Fibroblast of skin of abdomen (primary cell): ENCODE measurements at places on chromosomes 1 and 21.
A peak's percentile ranks its signal among the peaks of the same experiment; 100 is the strongest.

GRCh38 chr21:21864321-21864840 lies 866.2 kb downstream of the NCAM2 start:
- DNase-seq: peak; percentile 39

GRCh38 chr1:90127288-90127953 lies 132.5 kb downstream of the ZNF326 start:
- DNase-seq: no peak

GRCh38 chr1:197302775-197303174 lies 34.7 kb downstream of the CRB1 start:
- DNase-seq: peak; percentile 84

DNA sequence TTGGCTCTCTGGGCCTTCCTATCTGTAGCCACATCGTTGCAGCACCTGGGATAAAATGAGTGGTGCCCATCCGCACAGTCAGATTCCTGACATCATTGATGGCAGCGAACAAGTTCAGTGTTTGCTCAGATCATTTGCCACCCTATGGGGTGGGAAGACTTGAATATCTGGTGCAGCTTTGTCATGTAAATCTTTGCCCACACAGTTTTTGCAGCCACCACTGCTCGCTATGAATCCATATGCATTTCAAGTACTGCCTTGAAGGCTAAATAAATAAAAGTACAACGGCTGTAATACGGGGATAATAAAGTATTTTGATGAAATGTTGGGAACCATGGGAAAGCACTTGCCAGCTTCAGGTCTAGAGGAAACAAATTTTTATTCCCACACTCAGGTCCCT lies 56.3 kb upstream of the COA6 start:
- no peak for DNase-seq

GRCh38 chr1:28835237-28835650 lies 23.3 kb downstream of the OPRD1 start:
- no peak for DNase-seq

DNA sequence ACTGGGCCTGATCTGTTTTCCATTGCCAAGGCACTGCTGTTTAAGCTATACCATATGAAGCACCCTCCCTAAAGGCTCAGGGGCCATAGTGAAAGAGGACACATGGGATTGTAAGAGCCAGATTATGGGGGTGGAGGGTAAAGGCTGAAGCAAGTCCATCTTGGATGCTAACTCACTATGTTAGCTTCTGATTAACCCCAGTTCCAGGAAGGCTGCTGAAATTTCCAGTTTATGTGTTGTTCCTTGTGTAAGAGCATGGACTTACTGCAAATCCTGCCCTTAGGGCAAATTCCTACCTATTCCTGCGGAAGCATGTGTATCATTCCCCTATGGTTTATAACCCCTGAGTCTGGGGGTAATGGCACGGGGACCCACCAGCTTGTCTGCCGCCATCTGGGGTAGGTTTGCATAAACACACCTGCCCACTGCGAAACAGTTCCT lies 91.8 kb upstream of the SERBP1 start:
- DNase-seq: no peak

GRCh38 chr1:32352239-32352745 lies 10.0 kb downstream of the FAM229A start:
- no peak for DNase-seq

- DNase-seq: peak; percentile 23
Measured at GRCh38 chr1:93221913-93222312, 41.4 kb downstream of the CCDC18 start.

DNA sequence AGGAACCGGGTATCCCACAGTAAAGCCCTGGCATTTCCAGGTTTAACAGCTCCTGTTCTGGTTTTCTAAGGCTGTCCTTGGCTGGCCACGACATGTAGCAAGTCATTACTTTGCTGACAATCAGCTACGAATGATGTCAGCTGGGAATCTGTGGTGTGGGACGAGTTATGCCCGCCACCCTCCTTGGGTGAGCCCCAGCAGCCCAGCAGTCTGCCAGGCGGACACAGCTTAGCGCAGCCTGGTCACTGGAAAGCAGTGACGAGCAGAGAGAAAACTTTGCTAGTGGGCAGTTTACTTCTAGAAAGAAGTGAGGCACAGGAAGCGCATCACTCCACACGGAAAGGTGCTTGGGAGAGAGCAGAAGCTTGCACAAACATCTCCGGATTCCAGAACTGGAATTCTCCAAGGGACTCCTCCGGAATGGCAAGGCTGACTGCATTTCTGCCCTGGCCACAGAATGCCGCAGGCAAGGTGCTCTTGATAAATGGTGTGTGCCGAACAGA lies 15.5 kb upstream of the ZNF436 start:
- DNase-seq: no peak

DNA sequence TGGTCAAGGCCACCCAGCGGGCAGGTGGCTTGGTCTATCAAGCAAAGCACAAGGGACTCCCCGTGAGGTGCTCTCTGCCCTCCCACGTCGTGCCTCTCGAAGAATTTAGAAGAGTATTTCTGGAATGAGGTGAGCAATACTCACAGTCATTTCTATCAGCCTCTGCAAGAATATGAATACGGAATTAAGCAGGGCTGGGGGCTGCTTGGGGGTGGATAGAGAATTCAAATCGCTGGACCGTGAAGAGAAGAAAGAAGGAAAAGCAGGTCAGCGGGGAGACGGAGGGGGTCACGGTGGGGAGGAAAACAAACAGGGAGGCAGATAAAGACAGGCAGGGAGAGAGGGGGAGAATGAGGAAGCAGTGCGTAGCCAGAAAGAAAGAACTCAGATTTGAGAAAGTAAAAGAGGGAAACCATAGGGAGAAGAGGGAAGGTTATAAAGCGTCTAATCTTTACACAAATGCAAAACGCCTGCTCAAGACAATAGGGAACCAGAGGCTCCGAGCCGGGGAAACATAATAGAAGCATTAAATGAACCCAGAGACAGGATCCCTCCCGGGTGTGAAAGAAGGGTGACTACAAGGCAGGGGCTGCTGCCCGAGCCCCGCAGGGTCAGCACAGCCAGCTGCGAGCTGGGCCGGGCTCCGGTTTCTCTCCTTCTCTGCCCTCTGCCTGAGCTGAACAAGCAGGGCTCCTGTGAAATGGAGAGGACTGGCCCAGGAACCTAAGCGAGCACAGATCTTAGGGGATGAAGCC lies 2.1 kb upstream of the EDN2 start:
- DNase-seq: peak; percentile 88

- DNase-seq: no peak
Measured at GRCh38 chr1:243364330-243364729, 108.5 kb downstream of the SDCCAG8 start.

DNA sequence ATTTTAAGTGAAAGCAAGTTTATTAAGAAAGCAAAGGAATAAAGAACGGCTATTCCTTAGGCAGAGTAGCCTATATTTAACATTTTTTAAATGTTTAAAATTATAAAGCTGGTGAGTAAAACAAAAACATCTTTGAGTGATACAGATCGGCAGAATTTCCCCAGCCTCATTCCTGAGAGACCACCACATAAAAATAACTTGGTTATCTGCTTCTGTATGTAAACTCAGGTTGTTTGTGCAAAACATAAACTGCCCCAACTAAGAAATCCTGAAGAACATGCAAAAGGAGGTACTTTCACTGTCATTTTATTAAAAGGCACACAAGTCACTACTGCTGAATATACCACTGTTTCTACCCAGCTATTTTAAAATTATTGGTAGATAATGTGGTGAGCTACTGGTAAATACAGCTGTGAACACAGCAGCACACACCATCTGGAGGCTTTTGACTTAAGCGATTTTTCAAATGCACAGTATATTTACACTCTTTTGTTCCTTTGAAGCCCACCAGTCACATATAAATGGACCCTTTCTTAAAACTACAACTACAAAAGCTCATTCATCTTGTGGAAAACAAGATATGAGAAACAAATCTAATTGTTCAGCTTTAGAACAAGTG lies 119.3 kb downstream of the RERE start:
- DNase-seq: no peak

DNA sequence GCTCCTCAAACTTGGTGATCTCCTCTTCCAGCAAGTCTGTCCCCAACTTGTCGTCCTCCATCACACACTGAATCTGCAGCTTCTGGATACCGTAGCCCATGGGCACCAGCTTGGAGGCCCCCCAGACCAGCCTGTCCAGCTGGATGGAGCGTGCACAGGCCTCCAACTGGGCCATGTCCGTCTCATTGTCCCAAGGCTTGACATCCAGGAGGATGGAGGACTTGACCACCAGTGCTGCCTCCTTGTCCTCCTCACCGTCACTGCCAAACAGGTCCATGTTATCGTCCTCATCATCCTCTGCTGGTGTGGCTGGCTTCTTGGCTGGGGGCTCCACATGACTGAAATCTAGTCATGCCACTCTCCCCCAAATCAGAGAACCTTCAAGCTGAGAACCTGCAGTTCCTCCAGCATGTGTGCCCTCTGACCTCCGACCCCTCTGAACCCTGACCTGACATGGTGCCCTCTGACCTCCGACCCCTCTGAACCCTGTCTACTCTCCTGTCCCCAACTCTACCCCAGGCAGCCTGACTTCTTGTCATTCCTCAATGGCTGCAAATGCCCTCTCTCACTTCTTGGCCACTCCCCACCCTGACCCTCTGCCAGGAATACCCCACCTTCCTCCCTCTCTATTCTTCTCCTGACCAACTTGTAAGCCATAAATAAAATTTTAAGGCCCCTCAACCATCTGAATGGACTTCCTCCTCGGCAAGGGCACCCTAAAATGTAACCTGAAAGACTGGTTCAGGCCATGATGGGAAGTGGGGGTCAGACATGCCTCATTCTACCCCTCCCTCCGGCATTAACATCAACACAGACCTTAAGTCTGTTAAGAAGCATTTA lies 275.7 kb upstream of the C1orf174 start:
- no peak for DNase-seq

- no peak for DNase-seq
Measured at GRCh38 chr1:172966844-172967540, 83.7 kb downstream of the TNFSF18 start.

GRCh38 chr1:67645495-67646144 lies 39.4 kb upstream of the GADD45A start:
- no peak for DNase-seq

GRCh38 chr1:185835191-185835590 lies 101.0 kb downstream of the HMCN1 start:
- DNase-seq: no peak

DNA sequence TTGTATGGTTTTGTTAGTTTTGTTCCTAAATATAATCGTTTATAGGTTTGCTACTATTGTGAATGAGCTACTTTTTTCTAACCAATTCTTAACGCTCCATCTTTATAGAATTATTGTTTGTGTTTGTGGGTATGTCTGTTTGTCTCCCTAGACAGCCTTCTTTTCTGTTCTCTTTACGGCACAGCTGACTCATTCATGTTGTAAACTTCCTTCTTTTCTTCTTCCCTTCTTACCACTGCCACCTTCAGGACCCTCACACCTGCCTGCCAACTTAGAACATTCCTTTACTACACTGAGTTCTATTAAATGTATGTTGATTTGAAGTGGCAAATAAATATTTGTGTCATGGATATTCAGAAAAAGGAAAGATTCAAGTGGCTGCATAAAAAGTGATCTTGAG lies 29.1 kb downstream of the AK5 start:
- DNase-seq: no peak

DNA sequence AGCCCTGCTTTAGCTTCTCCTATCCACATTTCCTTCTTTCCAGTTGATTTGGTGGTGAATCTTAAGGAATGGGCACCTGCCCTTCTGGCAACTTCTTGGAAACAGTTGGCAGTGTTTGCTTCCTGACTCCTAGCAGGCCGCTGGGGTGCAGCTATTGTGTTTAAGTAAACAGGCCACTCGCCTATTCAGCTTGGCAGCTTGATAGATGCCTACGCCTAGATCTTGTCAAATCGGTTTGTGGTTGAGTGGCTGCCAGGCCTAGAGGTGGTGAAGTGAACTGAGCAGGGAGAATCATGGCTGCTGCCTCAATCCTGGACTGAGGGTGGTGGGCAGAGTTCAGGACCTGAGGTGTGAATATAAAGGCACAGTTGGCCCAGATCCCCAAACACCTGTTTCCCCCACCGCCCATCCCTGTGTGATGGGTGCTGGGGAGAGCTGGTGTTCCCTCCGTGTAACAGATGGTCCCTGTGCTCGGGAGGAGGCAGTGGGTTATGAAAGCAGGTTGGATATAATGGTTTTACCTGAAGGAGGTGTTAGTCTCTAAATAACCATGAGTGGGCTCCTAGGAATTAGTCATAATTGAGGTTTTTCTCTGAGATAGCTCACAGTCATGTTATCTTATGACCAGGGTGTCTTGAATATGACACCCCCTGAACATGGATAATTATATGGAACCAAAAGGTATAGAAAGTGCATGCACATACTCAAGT lies 940 bp upstream of the PLA2G2C start:
- DNase-seq: no peak

GRCh38 chr1:199155166-199156019 lies 516.6 kb downstream of the PTPRC start:
- DNase-seq: no peak

DNA sequence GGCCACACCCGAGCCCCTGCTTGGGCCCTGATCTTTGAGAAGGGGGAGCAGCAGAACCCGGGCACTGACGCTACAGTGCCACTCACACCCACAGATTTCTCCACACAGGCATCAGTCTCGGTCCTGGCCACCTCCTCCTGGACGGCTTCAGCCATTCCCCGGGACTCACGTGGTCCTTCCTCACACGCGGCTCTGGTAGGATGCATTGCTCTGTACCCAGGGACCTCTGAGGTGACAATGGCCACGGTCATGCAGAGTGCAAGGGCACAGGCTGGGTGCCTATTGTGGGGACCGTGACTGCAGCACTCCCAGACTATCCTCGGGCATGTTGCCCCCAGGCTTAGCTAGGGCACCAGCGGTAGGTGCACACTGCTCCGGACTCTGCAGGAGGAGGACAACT lies 11.8 kb upstream of the ZNF670 start:
- no peak for DNase-seq

GRCh38 chr1:240968864-240969263 lies 356.9 kb upstream of the GREM2 start:
- no peak for DNase-seq

GRCh38 chr1:7385471-7386225 lies 385.4 kb upstream of the VAMP3 start:
- DNase-seq: no peak

DNA sequence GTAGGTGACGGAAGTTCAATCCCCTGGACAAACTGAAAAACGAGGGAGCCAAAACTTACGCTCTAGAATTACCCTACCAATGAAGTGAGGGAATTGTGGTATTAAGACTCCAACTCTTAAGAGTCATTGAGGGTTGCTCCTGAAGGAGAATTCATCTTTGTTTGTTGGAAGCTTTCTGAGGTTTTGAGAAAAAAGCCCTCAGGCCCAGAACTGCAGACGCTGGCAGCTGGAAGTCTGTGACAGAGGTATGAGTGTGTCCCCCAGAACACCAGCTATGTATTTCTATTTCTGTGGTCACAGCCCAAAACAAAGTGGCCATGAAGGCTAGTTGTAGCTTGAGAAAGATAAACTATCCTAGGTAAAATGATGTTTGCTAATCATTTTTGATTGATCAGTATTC lies 438.8 kb upstream of the B3GALT2 start:
- no peak for DNase-seq
